CD4-positive, alpha-beta memory T cell (primary cell): ENCODE measurements at places on chromosomes 2 and 18.

- no peak for DNase-seq
Measured at GRCh38 chr2:69831354-69831905, 2.0 kb downstream of the GMCL1 start.

DNA sequence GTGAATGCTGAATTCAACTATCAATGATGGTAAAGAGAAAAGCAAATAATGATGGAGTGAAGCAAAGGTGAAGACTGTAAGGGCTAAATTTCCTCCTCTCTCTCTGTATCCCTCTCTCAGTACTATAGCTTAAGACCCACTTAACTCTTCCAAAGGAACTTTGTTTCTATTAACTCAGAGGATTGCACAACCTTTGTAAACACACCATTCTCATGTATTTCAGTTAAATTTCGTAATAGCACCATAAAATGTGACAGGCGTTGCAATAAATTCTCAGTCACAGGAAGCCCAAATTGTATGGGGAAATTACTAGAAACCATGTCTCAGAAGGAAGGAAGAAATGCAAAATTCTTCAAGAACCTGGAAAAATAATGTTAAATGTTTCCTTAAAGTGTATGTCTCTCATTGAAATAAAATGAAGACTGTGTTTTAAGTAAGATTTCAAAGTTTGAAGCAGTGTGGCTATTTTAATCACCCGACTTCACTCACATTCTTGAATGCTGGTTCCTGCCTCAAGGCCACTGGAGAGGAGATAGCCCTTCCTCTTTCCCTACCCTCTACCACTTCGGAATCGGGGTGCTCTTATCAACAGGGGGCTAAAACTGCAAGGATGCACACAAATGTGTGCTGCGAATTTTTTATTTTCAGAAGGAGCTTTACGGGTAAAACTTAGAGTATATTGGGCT lies 112.1 kb downstream of the FTCDNL1 start:
- no peak for DNase-seq

- no peak for DNase-seq
Measured at GRCh38 chr2:27369471-27370025, 590 bp downstream of the EIF2B4 start.

DNA sequence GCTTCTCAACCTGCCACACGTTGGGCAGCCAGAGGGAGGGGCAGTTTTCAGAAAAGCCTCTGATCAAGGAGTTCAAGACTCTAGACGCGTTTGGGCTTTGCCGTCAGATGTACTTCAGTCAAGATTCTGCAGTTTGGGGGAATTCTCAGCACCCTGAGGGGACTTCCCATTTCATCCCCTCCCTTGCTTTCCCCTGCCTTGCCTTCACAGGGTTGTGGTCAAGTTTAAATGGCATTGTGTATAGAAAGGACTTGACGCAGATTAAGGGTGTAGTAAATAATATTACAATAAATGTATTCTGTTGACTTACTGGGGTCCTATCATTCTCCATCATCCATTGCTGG lies 198.3 kb upstream of the NABP1 start:
- DNase-seq = no peak

GRCh38 chr2:78977661-78978145 lies 47.8 kb upstream of the REG3G start:
- DNase-seq = no peak

DNA sequence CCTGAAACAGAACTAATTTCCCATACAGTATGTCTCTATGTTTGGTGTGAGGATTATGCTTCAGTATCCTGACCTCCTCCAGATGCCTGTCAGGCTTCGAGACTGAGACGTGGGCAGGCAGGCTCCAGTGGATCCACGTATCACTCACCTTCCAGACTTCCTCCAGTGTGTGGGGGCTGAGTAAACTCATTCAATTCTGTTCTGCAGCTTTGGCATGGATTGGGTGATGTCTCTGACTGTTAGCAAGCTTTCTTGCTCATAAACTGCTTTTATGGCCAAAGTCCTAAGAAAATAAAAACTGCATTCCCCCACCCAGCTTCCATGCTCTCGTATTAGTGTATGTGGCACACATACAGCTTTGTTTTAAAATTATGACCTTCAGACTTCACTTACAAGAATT lies 53.6 kb downstream of the CCDC93 start:
- DNase-seq = no peak

GRCh38 chr2:29117636-29118303 lies 2.6 kb downstream of the CLIP4 start:
- DNase-seq = no peak

- DNase-seq = peak; percentile 33
Measured at GRCh38 chr18:58135701-58136331, 91.8 kb downstream of the NEDD4L start.

DNA sequence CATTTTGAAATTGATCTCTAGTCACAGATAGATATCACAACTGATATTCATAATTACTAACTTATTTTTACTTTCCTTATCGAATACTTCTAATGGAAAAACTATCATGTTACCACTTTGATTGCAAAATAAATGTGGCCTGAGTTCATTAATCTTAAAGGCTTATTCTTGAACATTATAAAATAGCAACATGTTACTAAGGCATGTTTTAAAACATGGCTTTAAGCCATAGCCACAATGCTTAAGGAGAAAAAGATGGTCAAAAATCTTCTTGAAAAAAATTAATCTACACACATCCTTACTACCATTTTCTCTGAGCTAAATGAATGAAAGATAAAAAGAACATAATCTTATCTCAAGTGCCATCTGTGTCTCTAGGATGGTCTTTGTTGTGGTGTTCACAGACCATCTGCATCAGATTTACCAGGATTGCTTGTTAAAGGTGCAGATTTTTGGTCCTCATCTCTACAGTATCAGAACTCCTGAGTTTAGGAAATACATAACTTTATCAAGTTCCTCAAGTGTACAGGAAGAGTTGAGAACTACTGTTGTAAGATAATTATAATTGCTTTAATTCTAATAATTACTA lies 15.3 kb downstream of the MTX2 start:
- DNase-seq = no peak

DNA sequence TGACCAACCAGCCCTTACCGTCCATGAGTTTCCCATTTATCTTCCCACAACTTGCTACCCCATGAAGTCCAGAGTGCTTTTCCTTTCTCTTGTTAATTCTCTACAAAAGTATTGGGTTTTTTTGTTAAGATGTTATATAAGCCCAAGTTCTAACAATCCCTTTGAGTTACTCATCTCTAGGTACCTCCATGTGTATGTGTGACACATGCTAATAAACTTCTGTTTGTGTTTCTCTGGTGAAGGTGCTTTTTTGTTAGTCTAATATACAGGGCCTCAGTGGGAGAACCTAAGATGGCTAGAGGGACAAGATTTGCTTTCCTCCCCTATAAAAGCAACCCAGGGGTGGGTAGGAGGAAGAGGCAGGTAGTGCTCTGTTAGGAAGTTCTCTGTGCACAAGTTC lies 31.8 kb upstream of the RMDN2 start:
- DNase-seq = no peak

- DNase-seq = peak; percentile 20
Measured at GRCh38 chr18:76405681-76406356, 89.2 kb downstream of the ZNF516 start.

DNA sequence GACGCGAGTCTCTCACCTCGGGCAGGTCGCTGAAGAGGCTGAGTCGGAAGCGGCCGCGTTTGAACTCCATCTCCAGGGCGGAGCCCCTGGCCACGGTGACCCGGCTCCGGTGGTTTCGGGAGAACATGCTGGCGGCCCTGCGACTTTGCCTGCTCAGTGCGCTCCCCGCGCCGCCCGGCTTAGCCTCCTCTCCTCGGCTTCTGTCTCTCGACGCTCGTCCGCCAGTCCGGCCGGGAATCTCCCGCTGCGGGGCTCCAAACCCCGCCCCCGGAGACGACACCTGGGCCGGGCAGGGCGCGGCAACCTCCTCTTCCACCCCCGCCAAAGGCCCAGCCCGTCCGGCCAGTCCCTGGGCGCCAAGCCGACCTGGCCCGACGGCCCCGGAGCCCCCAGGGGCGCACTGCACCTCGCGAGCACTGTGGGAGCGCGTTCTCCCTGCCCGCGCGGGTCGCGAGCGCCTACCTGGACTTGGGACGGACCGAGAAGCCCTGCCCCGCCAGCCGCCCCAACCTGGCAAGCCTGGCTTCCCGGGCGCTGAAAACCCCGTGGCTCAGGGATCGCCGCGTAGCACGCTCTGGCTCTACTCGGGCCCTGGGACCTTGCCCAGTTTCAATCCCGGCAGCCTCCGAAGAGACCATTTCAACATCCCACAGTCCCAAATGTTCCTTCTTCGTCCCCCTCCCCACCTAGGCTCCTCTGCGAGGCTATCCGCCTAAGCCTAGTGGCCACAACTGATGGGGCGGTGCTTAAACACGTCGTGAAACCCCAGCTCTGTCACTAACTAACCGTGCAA lies at the start of gene RTKN:
Gene RTKN, minus strand, starts transcription at position 248 of the 793 bp plus-strand sequence. Its CDS starts 121 bp downstream, at position 127.
- no peak for DNase-seq

GRCh38 chr18:55778788-55779690 lies 191.0 kb upstream of the TCF4 start:
- no peak for DNase-seq

DNA sequence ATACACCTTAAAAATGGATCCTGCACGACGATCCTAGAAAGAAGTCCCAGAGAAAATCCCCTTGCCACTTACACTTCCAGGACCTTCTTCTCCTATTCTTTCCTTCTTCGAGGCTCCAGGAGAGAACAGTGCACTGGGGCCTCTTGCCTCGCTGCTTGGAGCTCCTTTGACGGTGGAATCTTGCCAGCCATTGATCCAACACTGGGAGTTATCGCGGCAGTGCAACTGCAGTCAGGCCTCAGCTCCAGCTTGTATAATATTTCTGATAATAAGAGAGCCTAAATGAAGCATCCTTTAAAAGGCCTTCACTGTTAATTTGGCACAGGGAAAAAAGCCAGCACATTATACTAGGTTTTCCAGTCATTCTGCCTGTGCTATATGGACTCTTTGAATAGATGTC lies 216.9 kb upstream of the PARD3B start:
- DNase-seq = no peak

GRCh38 chr18:77622009-77622692 lies 372.5 kb downstream of the GALR1 start:
- DNase-seq = peak; percentile 45

DNA sequence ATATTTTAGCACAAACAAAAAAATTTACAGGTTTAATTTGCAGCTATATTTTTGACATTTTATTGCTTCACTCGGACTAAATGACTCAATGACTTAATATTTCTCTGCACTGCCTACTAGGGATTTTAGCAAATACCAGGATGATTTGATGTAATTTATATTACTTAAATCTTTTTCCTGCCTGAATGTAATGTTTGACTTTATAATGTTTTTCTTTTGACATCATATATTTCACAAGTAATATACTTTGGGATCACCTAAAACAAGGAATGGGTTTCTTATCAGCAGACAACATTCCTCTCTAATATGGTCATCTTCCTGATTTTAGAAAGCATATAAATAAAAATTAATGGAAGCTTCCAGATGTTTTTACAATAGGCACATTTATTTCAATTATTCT lies 253.2 kb upstream of the EPC2 start:
- no peak for DNase-seq

DNA sequence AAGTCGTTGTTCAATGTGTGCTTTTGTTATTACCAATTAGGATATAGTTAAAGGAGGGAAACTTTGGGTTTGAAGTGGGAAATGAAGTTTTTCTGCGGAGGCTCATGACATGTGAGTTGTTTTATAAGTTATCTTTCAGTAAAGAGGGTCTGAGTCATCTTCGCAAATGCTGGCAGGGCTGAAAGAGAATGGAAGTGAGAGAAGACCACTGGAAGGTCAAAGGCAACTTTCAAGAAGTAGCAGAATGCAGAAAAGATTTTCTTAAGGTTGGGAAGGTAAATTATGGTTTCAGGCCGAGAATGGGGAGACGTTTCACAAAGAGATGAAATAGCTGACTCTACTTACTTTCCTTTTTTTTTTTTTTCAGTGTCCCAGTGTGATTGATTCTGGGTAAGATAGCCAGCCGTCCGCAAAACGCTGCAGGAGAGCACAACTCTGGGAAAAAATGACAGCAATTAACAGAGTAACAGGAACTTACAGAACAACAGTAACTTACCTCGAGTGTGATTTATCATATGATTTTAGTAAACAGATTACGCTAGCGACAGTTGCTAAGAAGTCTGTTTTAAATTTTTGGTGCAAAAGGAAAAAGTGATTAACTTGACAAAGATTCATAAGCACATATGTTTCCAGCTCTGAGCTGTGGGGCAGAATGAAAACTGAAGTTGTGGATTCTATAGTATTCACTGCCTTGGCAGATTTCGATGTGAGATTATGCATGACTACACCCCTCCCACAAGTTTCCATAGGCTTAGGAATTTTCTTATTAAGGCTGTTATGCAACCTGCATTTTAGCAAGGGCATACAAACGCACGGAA lies 46.8 kb upstream of the ACTR3 start:
- no peak for DNase-seq

GRCh38 chr2:96874198-96874831 lies 4.4 kb upstream of the SEMA4C start:
- no peak for DNase-seq

DNA sequence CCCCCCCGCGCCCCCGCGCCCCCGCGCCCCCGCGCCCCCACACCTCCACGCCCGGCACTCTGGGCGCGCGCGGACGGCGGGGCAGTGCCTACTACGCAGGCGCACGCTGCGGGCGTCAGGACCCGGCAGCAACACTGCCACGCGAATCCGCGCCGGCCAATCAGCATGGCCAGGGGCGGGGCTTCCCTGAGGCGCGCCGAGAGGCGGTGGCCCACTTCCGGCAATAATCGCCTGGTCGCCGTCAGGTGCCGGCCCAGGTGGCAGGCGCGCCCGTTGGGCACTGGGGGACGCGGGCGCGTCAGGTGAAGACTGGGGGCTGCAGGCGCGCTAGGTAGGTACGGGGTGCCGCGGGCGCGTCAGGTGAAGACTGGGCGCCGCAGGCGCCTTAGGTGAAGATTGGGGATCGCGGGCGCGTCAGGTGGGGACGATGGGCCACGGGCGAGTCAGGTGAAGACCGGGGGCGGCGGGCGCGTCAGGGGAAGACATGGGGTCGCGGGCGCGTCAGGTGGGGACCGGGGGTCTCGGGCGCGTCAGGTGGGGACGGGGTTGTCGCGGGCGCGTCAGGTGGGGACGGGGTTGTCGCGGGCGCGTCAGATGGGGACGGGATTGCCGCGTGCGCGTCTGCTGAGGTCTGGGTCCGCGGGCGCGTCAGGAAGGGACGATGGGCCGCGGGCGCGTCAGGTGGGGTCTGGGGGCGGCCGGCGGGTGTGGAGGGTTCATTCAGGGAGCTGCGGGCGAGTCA lies 219.1 kb downstream of the RTP5 start:
- DNase-seq = peak; percentile 94

DNA sequence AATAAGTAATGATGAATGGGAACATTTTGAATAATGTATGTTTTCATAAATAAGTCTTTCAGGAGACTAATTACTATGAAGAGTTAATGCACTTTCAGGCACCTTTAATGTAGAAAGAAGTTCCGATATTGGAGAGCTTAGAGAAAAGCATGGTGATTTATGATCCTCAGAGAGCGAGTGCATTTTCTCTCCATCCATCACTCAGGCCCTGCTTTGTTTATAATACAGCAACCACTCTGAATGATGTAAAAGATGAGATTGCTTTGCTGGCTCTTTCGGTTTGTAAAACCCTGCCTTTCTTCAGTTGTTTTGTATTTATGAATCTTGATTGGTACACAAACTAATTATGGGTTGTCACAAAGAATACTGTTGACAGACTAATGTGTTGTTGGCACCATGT lies 132.0 kb downstream of the NYAP2 start:
- no peak for DNase-seq

- no peak for DNase-seq
Measured at GRCh38 chr2:54042897-54043620, 72.3 kb upstream of the PSME4 start.

GRCh38 chr18:10410472-10411308 lies 43.7 kb upstream of the APCDD1 start:
- no peak for DNase-seq

- DNase-seq = no peak
Measured at GRCh38 chr18:46623541-46623940, 33.5 kb downstream of the LOXHD1 start.

- no peak for DNase-seq
Measured at GRCh38 chr2:110816404-110817365, 84.3 kb downstream of the ACOXL start.
